ENCODE measurements at places on chromosomes 4 and X. TPM values are rescaled to one million over a fixed set of nuclear protein-coding genes. Genes with fewer than 3 reads are reported as not detected.

The MAGED4B gene
- 63.8 TPM for total RNA-seq

The NHS gene
- total RNA-seq: 8.2 TPM

The SMR3B gene
- not detected for total RNA-seq

The NLGN3 gene
- total RNA-seq: 15.3 TPM

- DNase-seq: no peak
Measured at GRCh38 chr4:181520790-181521189, 722.4 kb upstream of the TENM3 start.

- no peak for DNase-seq
Measured at GRCh38 chr4:160772668-160773067, 1391.1 kb downstream of the FSTL5 start.

- DNase-seq: no peak
Measured at GRCh38 chr4:5746250-5746649, 35.2 kb downstream of the EVC start.

DNA sequence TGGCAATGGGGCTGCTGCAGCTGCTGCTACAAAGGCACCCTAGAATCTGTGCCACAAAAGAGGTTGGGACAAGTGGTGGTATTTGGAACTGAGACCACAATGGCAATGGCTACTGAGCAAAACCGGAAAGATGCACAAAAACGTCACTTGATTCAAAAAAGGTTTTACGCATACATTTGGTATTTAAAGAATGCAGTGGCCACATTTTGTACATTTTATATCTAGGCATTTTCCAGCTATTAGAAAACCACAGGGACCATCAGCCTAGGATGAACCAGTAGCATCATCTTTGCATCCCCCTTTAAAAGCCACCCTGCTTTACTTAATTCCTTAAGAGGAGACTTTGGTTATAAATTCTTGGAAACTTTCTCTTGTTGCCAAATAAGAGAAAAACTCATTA lies 104.8 kb upstream of the CXCL13 start:
- no peak for DNase-seq

DNA sequence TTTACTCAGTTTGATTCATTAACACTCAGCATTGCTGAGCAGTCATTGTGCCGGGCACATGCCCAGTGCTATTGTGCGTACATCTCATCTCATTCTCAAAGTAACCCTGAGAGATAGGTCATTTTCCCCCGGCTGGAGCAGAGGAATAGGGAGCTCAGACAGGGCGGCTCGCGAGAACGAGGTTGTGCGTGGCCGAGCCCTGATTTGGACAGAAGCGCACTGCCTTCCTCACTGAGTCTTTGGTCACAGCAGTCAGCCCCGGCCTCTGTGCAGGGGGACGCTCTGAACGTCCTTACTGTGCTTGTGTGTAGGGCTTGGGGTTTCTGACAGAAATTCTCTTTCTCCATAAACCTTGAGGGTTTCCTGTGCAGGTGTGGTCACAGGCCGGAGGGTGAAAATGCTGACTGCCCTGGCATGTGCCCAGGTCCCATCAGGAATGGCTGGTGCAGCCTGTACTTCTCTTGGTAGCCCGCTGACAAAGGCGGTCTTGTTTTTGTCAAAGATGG lies 39.5 kb downstream of the NOP14 start:
- DNase-seq: no peak

DNA sequence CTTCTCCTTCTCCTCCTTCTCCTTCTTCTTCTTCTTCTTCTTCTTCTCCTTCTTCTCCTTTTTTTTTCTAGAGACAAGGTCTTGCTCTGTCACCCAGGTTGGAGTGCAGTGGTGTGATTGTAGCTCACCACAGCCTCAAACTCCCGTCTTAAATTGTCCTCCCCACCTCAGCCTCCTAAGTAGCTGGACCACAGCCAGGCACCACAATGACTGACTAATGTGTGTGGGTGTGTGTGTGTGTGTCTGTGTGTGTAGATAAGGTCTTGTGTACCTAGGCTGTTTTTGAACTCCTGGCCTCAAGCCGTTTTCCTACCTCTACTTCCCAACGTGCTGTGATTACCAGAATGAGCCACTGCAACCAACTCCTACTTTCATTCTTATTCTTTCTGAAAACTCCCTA lies 390.9 kb downstream of the ADAM29 start:
- no peak for DNase-seq

The IL2RG gene
- total RNA-seq: not detected

The EMCN gene
- not detected for total RNA-seq

The FAM9B gene
- not detected for total RNA-seq

DNA sequence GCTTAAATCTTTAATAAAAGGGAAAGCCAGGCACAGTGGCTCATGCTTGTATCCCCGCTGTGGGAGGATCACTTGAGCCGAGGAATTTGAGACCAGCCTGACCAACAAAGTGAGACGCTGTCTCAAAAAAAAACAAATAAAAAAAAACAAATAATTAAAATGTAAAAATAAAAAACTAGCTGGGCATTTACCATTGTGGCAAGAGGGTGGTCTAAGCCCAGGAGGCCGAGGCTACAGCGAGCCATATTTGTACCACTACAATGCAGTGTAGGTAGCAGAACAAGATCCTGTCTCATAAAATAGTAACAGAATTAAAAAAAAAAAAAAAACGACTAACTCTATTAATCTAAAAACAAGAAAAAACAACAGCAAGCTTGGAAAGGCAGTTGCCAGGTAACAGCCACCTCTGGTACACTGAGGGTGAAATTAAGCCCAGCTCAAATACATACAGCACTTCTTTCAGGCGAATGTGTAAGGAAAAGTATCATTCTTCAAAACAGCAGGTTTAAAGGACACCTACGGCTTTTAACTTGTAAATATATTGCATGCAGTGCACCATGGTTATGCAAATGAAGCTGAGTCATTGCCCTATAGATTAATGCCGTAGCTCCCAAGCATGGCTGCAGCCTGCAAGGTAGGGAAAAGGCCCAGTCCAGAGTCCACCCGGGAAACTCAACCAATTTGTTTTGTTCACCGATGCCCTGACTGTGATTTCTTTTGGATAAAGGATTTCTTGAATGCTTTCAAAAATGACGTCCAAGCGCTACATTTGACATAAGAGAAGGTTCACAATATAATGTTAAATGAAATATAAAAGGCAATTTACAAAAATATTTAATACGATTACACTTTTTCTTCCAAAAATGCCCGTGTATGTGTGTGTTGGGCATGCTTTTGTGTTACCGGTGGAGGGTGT lies 14.5 kb upstream of the TXLNG start:
- DNase-seq: peak; percentile 77

DNA sequence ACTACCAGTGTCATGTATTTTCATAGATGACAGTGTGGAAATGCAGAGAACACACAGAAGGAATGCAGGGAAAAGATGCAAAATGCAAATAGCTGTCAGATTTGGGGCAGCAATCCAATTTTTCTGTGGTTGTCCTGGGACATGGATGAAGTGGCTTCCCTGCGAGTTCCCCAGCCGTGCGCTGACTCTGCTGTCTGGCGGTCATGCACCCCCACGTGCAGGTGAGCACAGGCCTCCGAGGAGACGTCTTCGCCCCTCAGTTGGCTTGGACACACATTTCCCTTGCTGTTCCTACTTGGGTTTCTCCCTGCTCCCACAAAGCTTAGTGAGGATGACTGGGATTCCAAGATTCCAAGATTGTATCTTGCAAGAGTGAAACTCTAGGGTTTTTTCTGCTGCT lies 24.4 kb downstream of the BLOC1S4 start:
- no peak for DNase-seq

The TEX13B gene
- not detected for total RNA-seq

The SASH3 gene
- not detected for total RNA-seq

The ENPEP gene
- total RNA-seq: 0.74 TPM

DNA sequence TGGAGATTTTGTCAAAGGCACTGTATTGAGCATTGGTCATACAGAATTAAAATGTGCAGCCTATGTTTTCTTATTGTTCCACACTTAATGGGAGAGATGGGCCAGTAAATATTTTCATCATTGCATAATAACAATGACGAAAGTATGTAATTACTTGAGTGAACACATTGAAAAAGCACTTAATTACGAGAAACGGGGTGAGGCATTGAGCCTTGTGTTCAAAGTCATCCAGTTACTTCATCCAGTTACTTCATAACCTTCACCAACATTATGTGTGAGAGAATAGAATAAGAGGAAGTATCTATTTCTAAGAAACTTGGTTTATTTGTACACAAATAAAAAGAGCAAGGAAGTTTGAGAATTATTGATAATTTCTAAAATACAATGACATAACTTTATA lies 1427.0 kb downstream of the ADGRL3 start:
- no peak for DNase-seq

DNA sequence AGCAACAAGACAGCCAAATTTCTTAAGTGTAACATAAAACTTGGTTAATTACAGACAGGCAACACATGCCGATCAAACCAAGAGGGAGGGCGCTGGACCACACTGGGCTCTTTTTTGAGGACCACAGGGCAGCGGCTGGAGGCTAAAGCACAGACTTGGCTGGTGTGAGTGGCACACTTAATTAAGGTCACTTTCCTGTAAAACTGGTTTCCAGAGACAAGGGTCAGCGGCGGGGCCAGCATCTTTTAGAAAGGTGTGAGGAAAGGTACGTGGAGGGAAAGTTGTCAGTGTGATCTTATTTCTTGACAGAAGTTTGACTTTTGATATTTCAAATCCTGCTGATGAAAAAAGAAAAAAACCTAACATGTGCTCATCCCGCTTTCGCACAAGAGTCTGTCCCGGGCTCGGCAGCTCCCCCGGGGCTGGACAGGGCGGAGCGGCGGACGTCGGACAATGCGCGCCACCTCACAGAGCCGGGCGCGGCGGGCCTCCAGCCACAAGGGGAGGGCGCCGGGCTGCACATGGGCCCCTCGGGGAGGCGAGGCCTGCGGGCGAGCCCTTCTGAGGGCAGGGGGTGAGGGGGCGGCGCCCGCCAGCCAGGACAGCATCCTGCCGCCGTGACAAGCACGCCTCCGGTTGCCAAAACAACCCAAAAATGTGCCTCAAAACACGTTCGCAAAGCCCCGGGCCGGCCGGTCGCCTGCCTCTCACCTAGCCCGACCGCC lies 660 bp upstream of the HSPA4L start:
- DNase-seq: peak; percentile 73

- no peak for DNase-seq
Measured at GRCh38 chrX:8345473-8345872, 119.2 kb upstream of the VCX3B start.

DNA sequence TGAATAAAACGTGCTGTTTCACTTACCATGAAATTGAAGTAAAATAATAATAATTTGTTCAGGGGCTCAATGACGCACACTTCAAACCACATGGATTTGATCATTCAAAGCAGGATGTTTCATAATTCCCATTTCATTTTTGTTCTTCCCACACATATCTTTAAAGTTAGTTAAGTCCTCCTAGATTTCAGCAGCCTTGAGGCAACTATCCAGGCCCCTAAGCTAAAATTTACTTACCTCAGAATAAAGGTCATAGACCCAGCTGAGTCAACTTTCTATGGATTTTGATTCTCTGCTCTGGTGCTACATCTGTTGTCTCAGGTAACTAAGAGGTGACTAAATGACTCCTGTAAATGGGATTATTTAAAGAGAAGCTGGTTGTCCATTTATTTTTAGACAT lies 25.0 kb downstream of the GPR174 start:
- no peak for DNase-seq

DNA sequence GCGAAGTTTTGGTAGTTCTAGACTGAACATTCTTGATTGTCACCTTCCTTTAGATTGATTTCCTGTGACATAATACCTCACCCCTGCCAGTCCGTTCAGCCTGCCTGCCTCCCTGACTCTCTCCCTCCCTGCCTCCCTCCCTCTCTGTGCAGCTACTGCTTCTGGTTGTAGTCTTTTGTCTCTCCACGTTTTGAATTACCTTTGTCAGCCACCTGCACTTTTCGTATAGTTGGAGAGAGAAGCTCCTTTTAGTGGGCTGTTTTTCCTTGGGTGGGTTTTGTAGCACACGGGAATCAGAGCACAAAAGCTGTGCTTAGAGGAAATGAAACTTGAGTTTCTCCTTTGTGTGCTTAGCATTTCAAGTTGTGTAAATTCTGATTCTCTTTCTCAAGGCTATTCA lies 32.6 kb upstream of the MSMO1 start:
- DNase-seq: peak; percentile 18

The PROM1 gene
- total RNA-seq: 66.6 TPM

DNA sequence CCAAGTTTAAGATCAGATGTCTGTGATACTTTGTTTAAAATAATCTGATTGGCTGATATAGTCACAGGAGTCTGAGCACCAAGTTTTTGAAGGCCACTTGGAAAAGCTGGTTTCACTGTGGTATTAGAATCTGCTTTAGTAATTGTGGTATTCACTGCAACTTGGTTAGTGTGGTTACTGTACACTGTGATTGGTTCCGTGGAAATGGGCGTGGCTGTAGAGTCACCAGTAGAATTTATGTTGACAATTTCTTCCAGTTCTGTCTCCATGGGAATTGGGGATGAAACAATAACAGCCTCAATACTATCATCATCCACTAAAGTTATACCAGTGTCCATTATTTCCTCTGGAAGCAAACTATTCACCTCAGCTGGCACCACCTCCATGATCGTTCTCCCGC lies 26.2 kb downstream of the LIN54 start:
- peak; percentile 17 for DNase-seq

DNA sequence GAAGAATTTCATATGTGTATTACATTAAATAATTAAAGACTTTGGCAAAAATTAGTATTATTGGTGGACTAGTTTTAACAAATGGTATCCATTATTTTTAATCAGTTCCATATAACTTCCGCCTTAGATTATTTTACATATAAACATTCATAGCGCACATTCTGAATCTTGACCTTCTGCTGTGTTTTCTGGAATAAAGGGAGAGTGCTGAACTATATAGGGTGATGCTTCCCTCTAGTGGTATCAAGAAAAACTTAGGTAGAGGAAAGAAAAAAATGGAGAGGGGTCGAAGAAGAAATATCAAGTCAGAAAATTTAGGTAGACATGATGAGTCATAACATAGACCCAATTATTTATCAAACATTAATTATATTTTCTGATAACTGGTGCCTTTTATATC lies 155.6 kb upstream of the PACRGL start:
- peak; percentile 61 for DNase-seq

The METAP1 gene
- 122 TPM for total RNA-seq

DNA sequence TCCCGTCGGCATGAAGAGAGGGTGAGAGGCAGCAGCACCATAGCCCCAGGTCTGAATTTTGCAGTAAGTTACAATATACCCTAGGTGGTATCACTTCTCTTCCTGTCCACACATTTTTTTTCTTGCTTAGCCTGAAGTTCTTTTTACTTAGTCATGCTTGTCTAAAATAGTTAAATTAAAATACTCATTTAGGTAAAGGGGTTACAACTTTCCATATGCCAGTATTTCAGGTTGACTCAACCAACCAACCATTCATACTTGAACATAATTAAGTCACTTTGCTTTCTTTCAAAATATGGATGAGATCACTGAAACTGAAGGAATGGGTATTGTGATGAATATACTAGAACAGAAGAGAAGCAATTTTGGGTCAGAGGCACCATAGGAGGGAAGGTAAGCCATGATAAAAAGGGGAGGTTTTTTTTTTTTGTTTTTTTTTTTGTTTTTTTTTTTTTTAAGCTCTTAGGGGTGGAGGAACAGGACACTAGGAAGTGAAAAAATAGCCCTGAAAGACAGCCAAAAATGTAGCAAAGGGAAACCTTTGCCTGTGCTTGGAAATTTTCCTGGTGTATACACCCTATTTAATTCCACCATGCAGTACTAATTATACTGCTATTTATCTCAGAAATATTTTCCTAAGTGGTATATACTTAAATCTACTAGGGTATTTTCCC lies 41.8 kb downstream of the RPS6KA3 start:
- DNase-seq: peak; percentile 4

The SORBS2 gene
- total RNA-seq: 17.8 TPM
